ENCODE measurements at places on chromosomes 7 and 10.

- DNase-seq: no peak
Measured at GRCh38 chr7:135207406-135208101, 3.8 kb downstream of the WDR91 start.

DNA sequence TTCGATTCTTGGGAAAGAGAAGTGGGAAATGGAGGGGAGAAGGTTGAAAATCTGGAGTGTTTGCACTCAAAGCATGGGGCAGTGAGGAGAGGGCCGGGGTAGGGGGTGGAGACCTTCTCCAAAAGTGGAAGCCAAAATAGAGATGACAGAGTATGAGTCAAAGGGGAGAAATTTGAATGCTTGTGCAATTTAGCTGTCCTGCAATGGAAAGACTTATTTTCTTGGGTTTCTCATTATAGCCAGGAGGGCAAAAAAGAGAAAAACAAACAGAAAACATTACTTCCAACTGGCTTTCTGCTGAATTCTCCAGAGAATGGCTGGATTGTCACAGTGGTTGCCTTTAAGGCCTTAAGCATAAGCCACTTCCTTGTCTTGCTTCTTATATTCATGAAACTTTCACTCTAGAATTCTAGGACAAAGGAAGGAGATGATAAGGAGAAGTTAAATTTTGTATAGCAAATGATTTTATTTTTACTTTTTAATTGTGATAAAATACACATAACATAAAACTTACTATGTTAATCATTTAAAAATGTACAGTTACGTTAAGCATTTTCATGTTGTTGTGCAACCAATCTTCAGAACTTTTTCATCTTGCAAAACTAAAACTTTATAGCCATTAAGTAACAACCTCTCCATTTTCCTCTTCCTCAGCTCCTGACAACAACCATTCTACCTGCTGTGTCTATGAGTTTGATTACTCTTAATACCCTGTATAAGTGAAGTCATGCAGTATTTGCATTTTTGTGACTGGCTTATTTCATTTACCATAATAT, 100.2 kb downstream of the GPR85 start:
- no peak for DNase-seq

DNA sequence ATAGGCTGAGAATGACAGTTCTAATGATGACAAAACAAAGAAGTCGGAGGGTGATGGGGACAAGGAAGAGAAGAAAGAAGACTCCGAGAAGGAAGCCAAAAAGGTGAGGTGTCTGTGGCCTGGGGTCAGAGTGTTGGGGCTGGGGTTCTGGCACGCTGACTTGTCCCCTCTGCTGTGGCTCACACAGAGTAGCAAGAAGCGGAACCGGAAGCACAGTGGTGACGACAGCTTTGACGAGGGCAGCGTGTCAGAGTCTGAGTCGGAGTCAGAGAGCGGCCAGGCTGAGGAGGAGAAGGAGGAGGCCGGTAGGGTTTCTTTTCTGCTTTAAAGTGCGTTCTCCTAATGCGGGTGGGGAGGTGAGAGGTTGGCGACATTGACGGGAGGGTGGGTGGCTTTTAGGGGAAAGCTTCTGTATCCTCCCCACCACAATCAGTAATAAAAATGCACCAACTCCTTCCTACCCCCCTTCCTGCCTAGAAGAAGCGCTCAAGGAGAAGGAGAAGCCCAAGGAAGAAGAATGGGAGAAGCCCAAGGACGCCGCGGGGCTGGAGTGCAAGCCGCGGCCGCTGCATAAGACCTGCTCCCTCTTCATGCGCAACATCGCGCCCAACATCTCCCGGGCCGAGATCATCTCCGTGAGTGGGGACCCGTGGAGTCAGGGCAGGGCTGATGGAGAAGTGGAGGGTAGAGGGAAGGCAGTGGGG, 4.6 kb downstream of the UFSP1 start:
- DNase-seq: no peak

- no peak for DNase-seq
Measured at GRCh38 chr10:55163388-55163979, 362.5 kb upstream of the PCDH15 start.
